Brain (organoid and tissue), 16 donors: ENCODE measurements at places on chromosomes 3 and 15.

GRCh38 chr3:188788621-188789081 lies 383.1 kb upstream of the TPRG1 start:
- no peak for DNase-seq

DNA sequence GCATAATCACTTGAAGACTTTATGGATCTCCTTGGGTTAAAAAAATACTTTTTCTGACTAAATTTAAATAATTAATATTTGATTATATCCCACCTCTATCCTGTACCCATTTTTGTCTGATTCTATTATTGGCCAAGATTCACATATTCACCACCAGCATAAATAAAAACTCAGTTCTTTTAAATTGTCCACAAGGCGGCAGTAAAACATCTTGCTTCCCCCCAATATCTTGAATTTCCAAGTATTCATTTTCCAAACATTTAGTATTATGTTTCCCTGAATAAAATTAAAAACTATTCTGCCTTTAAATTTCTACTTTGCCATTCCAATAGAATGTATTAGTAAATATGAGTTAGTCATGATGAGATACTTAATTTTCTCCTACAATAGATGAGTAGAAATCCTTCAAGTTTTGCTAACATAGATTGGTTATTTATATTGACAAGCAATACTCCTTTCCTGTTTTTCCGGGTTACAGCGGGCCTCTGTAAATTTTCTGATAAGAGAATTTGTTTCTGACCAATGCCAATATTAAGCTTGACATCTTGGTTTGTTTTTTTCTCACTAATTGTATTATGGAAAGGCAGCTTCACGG lies 218.7 kb upstream of the MDFIC2 start:
- DNase-seq: peak; percentile 61

- DNase-seq: no peak
Observed at GRCh38 chr3:45923755-45924154, 19.5 kb upstream of the CXCR6 start.

DNA sequence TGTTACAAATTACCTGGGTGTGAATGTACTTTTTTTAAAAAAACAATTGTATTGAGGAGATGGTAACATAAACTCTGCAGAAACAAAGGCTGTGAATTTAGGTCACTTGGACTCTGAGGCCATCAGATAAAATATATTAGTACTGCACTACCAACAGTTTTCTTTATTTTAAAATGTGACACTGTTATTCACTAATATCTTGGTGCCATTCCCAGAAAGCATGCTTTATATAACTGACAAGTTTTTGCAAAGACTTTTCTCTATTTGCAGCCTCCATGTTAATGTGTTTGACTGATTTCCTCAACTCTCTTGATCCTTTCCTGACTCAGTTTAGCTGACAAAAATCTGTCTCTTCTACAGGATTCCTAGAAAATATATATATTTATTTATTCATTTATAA lies 26.5 kb upstream of the ACTL6A start:
- no peak for DNase-seq

GRCh38 chr3:127534564-127534963 lies 56.0 kb downstream of the TPRA1 start:
- DNase-seq: no peak

- no peak for DNase-seq
Observed at GRCh38 chr3:141505166-141505565, 18.3 kb downstream of the RASA2 start.

GRCh38 chr3:41244620-41245336 lies 45.5 kb downstream of the CTNNB1 start:
- DNase-seq: no peak

DNA sequence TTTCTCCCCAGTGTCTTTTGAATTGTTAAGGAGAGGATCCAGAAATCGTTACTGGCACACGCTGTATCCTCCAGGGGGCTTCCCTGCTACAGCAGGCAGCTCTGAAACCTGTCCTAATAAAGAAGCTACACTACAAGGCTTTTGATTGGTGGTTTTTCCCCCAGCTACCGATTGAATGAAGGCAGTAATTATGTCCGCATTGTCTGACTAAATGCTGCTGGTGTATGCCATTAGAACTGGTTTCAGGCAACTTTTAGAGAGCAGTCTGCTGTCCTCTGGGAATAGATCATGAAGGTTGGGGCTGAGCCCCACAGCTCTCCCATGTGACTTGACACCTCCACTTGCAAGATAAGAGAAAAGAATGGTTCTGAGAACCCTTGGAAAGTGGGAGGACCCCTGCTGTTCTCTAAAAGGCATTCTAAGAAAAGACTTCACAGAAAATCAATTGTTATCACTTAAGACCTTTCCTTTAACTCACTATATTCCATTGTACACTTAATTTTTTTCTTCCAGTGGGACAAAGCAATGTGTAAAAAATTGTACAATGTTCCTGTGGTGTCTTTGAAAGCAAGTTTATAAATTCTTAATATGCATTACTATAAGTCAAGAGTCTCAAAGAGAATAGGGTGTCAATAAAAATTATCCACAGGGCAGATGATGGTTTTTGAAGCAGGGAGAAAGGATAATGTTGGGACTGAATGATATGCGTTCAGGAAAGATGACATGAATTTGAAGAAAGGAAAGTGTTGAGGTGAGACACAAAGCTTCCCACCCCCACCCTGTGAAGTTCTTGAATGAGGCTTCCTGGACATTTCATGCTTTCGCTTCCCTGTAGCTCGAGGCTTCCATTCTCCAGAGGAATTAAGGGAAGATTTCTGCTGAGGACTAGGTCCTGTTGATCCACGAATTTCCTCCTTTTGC lies 53.0 kb upstream of the DAZL start:
- DNase-seq: peak; percentile 82
